Activated CD4-positive, alpha-beta T cell treated with anti-CD3 and anti-CD28 coated beads, Interleukin-2, amount 50 U/mL, for 24 hours (primary cell): ENCODE measurements at places on chromosomes 13 and 19.

DNA sequence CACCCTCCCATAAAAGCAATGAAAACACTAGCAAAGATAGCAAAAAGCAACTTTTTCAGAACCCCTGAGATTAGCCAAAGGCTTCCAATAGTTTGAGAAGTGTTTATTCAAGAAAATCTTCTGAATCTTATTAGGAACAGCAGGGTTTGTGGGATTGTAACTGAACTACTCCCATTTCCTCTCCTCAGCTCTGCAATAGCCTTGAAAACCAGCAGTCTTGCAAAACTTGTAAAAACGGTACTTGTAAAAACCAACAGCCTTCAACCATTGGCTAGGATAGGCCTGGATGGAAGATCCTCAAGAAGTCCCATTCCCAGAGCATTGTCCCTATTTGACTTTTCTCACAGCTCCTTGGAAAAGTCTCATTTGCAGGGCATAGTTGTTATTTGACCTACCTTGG lies 12.1 kb downstream of the RNASEH2B start:
- no peak for DNase-seq

DNA sequence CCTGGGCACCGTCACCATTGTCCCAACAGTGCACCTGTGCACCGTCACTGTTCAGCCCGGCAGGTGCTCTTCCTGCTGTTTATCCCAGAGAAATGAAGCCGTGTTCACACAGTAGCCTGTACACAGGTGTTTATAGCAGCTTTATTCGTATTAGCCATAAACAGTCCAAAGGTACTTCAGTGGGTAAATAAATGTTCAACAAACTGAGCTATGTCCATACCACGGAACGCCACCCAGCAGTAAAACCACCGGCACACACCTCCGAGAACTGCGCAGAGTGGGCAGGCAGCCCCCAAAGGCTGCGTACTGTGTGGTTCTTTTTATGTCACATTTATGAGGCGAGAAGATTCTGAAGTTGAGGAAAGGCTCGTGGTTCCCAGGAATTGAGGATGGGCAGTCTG lies 44.9 kb upstream of the DCUN1D2 start:
- no peak for DNase-seq

DNA sequence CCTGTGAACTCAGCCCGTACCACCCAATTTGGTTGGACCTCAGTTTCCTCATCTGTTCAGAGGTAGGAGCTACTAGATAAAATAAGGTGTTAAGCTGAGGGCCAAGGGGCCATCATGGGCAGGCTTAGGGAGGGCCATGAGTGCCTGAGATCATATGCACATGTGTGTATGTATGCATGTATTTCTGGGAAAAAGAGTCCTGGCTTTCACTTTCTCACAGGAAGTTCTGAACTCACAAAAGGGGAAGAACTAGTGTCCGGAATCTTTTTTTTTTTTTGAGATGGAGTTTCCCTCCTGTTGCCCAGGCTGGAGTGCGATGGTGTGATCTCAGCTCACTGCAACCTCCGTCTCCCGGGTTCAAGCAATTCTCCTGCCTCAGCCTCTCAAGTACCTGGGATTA lies 18.9 kb downstream of the TGFB1 start:
- no peak for DNase-seq

DNA sequence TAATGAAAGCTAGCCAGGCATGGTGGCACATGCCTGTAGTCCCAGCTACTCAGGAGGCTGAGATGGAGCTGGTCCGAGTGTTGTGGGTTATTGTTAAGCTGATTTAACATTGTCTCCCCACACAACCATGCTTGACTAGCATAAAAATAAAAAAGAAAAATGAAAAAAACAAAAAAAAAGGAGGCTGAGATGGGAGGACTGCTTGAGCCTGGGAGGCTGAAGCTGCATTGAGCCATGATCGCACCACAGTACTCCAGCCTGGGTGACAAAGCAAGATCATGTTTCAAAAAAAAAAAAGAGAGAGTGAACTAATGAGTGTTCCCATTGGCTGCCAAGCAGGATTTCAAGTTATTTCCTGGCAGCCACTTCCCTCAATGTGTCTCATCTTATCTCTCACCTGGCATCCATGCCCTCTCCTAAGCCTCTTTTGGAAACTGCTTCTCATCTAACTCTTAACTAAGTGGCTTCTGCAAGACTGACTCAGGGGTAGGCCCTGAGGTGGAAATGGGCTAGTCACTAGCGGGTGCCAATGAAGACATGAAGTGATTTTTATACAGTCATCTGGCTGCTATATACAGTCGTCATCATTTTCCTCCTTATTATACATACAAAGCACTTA lies 4.9 kb downstream of the THAP8 start:
- DNase-seq = no peak

DNA sequence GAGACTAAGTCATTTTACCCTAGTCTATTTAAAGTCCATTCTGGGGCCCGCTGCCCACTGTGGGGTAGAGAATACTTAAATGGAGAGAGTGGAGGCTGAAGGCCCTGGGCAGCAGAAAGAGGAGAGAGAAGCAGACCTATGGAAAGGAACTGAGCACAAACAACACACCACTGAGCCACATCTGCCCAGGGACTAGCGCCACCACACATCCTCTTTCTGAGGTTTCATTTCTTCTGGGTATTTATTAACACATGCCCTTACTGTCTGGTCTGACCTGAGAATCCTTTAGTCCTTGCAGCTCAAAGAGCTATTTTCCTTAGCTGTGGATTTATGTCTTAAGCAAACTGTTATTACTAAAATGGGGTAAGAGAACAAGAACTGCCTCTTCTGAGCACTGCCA lies 154.0 kb downstream of the NALCN start:
- DNase-seq = no peak

GRCh38 chr19:33231511-33231910 lies 5.9 kb upstream of the SLC7A10 start:
- DNase-seq = no peak

DNA sequence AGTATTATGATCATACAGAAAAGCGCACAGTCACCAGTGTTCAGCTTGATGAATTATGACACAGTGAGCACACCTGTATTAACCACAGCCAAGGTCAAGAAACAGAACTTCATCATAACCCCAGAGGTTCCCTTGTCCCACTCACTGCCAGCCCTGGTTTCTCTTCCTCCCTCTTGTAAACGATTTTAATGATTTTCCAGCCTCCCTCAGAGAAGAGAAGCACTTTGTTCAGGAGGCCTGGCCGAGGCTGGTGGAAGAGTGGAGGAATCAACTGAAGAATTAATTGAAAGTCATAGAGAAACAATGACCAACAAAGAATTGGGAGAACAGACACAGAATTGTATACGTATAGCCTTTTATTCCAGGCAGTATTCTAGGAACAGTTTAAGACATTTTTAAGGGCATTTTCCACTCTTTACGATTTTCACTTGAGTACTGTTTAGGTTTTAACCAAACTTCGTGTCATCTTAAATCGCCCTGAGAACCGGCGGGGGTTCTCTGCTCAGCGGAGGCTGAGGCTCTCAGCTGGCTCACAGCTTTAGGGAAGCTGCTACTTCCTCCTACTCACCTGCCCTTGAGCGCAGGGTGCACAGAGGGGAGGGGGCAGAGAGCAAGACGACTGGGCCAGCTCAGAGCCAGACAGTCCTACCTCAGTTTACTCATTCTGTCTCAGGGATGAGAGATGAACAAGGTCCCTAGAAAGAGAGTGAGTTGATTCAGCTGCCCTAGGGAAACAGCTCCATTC lies 108.6 kb downstream of the AKAP11 start:
- no peak for DNase-seq
